Omental fat pad (tissue), 4 donors: ENCODE measurements at places on chromosomes 7 and 10.

GRCh38 chr7:112009081-112009480, 197.1 kb downstream of the DOCK4 start:
- no peak for DNase-seq

GRCh38 chr7:24871770-24872169, 108.2 kb downstream of the OSBPL3 start:
- no peak for DNase-seq

DNA sequence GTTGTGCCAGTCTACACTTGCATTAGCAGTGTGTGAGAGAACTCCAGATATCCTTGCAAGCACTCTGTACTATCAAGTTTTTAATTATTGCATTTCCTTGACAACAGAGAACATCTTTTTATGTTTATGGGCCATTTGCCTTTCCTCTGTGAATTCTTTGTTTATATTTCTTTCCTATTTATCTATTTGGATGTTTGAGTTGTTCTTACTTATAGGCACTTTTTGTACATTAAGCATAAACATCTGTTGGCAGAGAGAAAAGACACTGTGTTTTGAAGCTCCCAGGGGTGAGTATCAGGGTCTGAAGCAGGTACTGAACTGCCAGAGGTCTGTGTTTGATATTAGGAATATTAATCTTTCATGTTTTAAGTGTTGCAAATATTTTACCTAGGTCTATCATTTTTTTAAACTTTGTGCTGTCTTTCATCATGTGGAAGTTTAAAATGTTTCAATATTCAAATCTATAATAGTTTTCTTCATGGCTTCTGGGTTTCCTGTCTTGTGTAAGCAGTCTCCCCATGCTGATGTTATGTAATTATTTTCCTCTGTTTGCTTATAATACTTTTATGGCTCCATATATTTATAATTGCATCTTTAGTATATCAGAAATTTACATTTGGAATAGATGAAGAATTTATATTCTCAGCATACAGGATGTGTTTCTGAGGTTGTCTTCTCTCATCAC, 17.7 kb upstream of the PDCD4 start:
- no peak for DNase-seq

DNA sequence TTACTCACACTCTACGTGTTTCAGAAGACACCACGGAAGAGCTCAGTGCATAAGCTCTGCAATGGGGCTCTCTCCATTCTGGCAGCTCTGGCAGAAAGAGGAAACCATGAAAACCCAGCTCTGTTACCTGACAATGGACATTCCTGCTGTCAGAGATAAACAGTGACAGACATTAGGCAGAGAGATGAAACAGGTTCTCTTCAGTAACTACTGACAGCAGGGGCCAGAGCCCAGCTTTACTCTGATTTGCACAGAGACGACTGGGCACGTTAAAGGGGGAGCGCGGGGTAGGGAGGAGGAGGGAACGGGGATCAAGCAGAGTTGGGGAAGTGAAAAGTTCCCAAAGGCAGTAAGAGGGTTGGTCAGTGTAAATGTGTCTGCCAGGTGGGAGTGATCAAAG, 206.1 kb downstream of the RAMP3 start:
- DNase-seq = no peak

DNA sequence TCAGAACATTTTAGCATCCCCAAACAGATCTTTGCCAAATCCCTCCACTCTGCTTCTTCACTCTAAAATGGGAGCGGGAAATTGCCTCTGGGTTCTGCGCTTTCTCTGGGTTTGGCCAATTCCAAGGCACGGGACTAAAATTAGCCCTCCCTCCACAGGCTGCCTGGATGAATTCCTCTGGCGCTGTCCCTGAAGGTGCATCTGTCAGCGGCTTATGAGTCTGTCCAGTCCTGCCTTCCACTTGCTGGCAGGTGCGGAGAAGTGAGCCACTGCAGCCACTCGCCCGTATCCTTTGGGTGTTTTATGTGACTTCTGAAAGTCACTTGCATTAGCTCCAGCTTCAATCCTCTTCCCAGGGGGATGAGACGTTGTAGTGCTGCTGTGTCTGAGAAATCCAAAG, 121.6 kb downstream of the SH2D4B start:
- no peak for DNase-seq

GRCh38 chr10:123870260-123870659, 21.3 kb downstream of the CPXM2 start:
- DNase-seq = no peak

DNA sequence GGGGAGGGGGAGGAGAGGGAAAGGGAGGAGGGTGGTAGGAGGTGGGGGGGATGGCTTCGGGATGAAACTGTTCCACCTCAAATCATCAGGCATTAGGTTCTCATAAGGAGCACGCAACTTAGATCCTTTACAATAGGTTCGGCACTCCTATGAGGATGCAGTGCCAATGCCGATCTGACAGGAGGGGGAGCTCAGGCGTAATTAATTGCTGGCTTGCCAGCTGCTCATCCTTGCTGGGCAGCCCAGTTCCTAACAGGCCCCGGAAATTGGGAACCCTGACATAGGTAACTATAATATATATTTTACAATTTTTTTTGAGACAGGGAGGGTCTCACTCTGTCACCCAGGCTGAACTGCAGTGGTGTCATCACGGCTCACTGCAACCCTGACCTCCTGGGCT, 118.8 kb upstream of the SFMBT2 start:
- DNase-seq = no peak

DNA sequence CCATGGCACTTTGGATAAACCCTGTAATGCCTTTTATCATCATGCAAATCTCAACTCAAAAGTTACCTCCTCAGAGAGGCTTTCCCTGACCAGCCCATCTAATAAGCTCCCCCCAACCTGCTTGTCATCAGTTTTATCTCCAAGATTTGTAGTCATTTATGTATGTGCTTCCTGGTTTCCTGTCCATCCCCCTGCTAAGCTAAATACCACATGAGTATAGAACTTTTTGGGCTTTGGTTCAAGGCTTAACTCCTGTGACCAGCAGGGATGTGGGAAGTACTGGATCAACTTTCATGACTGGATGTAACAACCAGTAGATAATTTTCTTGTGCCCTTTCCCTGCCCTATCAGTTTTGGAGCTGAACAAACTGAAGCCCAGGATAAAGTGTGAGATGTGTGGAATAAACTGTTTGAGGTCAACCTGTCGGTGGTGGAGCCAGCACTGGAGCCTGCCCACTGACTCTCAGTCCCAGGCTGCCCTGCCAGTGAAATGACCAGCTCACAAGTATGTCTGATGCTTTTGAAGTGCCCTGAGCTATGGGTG, 148.6 kb downstream of the CYP26A1 start:
- DNase-seq = no peak

DNA sequence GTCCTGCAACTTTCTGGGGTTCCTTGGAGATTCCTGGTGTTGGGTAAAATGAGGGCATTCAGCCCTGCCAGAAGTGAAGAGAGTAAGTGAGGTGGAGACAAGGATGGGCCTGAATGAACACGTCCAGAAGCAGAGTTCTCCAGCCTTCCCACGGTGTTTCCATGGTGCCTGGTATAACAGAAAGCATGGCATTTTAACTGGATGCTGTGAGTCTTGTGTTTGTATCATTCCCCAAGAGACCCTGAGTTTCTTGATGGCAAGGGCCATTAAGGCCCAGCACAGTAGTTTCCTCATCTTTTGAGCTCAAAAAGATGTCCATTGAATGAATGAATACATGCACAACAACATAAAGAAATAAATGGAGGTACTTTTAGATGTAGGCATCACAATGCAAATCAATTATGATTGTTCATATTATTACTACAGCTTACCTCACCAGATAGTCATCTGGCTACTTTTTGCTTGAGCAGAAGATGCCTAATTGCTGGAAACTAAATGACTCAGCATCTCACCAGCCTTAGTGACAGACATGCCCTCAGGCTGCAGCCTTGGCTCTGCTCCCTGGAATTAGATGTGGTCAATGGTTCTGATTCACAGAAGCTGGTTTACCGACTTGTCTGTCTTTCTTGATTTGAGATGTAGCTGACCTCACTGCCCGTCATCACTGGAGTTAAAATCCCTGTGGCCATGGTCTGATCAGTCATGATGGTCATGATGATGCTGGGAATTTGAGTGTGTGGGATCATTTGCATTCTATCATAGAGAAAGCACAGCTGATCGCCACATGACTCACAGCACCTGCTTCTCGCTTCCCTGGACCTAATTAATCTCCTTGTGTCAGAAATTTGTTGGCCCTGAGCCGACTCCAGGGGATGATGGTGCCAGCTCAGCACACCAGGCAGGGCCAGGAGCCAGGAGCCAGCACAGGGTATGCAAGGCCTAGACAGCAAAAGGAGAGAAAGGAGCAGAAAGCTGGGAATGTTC, 83.9 kb downstream of the CXCL12 start:
- DNase-seq = no peak

DNA sequence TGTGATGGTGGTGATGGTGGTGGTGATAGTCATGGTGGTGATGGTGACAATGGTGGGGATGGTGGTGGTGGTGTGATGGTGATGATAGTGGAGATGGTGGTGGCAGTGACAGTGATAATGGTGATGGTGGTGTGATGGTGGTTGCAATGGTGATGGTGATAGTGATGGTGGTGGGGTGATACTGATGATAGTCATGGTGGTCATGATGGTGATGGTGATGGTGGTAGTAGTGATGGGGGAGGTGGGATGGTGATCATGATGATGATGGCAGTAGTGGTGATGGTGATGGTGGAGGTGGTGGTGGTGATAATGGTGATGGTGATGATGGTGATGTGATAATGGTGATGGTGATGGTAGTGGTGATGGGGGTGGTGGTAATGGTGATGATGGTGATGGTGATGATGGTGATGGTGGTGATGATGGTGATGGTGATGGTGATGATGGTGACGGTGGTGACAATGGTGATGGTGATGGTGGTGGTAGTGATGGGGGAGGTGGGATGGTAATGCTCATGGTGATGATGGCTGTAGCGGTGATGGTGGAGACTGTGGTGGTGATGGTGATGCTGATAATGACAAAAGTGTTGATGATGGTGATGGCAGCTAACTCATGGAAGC, 4.7 kb upstream of the PWWP2B start:
- no peak for DNase-seq

DNA sequence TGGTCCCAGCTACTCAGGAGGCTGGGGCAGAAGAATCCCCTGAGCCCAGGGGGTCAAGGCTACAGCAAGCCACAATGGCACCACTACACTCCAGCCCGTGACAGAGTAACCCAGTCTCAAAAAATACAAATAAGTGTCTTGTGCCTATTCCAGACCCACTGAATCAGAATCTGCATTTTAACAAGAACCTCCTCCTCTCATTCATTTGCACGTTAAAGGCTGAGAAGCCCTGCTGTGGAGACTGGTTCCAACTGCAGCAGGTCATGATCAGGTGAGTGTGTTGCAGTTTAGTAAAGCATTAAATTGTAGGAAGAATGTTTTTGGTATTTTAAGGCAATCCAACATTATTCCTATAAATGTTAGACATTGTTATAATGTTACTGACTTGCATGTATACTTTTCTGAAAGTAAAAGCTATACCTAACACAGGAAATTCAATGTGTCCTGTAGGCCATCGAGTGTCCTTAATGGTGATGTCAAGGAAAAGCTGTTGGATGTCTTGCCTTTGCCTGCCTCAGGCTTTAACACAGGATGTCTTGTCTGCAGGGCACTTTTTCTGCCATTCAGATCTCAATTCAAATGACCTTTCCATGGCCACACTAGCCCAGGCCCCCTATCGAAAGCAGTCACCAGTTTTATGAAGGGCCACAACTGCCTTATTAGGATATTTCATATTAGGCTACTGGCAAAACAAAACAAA, 30.4 kb downstream of the MKRN1 start:
- no peak for DNase-seq

DNA sequence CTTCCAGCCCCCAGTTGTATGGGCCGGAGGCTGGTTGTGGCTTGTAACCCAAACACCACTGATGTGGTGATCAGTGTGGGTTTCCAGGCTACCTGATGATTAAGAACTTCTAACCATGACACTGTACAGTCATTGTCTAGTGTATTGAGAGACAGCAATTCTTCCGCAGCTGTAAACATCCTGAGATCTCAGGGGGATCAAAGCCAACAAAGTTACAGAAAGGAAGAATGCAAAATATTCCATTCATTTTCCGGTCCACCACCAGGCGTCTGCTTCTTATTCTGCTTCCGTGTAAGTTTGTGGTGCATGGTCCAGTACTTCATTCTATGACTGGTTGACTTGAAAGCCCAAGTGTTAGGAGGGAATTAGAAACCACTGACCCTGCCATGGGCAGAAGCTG, 10.3 kb upstream of the GLI3 start:
- DNase-seq = no peak

GRCh38 chr7:20449176-20449575, 118.5 kb downstream of the ITGB8 start:
- DNase-seq = no peak

DNA sequence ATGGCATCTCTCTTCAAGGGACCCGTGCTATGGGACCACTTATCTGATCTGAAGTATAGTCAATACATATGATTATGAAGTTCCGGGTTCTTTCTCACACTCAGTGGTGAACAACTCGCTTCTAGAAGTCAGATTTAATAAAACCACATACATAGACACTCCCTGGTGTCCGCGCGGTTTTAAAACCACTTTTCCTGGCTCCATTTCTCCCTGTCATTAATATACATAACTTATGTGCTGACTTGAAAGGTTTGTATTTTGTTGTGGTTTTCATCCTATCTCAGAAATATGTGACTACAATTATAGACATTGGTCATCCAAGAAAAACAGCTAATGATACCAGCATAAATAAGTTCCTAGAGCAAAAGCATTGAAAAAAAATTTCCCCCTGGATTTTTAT, 34.0 kb downstream of the SVIL start:
- DNase-seq = no peak

DNA sequence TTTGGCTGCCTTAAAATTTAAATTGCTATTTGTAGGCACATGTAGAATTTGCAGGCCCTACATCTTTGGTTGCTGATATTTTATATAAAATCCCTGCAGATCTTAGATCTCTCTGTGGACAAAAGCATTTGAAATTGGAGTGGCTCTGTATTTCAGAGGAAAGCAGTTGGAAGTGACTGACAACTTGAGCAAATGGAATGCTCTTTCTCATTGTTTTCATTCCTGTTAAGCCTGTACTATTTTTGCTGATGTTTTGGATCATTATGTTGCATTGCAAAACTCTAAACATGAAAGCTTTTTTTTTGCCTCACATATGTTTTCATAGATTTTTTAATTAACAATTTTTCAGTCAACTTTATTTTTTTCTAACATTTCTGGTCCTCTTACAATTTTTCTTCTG, 251.2 kb upstream of the MDFIC start:
- no peak for DNase-seq
